ENCODE measurements at places on chromosomes 12 and 14.

GRCh38 chr14:69313176-69313575 is 53.2 kb downstream of the GALNT16 start:
- DNase-seq: no peak

- DNase-seq: no peak
Measured at GRCh38 chr12:127245437-127245836, 1021.5 kb upstream of the TMEM132C start.

DNA sequence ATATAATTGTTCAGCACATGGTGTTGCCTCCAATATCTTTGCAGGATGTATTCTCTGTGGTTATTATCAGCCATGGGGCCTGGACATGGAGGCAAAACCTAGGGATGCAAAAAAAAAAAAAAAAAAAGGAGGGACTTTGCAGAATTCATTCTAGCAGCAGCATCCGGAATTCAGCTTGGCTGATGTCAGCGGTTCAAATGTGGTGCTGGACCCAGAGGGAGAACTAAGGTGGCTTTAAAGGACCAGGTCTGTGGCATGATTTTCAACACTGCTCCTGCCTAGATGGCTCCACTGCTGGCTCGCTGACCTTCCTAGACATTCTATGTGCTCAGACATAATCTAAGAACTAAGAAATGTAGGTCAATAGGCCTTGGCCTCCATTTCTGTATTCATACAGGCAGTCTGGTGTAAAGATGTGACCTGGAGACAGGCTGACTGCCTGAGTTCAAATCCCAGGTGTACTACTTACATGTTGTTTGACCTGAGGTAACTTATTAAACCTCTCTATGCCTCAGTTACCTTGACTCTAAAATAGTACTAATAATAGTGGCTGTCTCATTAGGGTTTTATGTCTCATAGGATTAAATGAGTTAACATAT is 108.6 kb downstream of the PPM1A start:
- DNase-seq: no peak

GRCh38 chr12:68585966-68586365 is 24.7 kb upstream of the RAP1B start:
- no peak for DNase-seq

- no peak for DNase-seq
Measured at GRCh38 chr12:12520273-12520672, 42.4 kb downstream of the DUSP16 start.

DNA sequence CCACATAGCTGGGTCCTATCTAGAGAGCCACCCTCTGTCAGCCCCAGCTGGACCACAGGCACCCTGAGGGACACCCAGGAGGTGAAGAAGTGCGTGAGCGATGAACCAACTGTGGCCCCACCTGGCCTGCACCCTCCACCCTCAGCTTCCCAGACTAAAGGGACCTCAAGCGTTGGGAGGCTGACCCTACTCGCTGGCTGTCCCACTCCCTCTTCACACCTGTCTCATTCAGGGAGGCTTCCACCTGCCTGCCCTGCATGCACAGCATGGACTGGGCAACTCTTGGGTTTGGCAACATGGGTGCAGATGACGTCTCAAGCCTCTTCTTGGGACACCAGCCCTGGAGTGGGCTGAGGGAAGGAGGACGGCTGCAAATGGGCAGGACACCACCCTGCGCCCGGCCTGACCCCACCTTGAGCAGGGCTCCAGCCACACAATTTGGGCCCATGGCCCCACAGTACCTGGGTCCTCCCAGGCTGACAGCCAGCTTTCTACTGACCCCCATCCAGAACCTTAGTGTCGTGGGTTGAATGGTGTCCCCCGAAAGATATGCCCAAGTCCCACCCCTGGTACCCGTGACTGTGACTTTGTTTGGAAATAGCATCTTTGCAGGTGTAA is 2.1 kb downstream of the TMEM179 start:
- DNase-seq: no peak

GRCh38 chr12:27575762-27576118 is 51.7 kb downstream of the PPFIBP1 start:
- DNase-seq: no peak

- DNase-seq: no peak
Measured at GRCh38 chr14:105334383-105335230, 20.1 kb downstream of the PACS2 start.

DNA sequence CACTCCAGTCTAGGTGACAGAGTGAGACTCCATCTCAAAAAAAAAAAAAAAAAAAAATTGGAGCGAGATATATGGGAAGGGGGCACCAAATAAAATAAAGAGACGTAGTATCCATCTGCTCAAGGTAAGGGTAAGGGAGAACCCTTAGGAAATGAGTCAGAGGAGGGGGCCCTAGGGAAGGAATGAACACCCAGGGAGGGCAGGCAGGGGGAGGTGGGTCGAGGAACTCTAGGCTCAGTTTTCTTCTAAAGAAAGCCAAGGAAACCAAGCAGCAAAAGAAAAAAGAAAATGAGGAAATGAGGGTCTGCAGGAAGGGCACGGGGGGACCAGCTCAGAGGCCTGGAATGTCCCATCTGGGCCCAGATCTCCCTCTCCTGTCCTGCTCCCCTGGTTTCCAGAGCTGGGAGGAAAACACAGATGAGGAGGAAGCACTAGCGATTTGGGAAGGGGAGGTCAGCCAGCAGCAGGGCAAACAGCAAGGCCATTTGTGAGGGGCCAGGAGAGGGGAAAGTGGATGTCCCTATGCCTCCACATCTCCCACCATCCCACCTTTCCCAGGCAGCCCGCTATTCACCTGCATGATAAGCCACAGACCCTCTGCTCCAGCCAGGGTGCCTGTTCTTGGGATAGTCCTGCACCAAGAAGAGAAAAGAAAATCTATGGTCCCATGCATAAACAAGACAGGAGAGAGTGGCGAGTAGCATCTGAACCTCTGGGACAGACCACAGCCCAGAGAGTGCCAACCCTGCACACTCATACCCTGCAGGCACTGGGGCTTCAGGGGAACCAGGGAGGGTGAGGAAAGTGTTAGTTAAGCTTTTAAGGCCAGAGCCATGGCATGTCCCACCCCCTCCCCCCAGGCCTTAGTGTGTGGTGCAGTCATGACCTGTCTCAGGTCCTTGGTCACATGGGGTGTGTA is 11.9 kb downstream of the SPRYD3 start:
- DNase-seq: no peak
